ENCODE measurements at places on chromosomes 11 and 22.

GRCh38 chr11:37710031-37710430, 1112.0 kb upstream of the RAG2 start:
- DNase-seq, result no peak

DNA sequence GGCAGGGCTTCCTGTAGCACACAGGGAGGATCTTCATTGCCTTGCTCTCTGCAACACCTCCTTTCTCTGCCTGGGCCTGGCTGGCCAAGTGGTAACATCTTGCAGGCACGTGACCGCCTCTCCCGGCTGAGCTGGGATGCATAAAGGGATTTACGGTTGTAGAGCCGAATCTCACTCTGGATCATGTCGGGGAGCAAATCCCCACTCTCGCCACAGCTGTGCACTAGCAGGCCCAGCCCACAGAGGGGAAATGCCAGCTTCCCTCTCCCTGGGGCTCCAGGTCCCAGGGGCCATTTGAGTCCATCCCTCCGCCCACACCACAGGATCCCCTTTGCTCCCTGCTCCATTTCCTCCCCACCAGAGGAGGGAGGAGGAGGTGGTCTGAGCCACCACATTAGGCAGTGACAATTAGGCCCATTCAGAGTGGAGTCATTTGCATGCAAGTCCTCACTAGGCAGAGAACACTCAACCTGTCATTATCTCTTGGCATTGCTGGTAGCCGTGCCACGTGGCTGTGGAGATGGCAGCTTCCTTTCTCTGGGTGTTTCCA, 196.7 kb downstream of the DSCAML1 start:
- DNase-seq, result no peak

DNA sequence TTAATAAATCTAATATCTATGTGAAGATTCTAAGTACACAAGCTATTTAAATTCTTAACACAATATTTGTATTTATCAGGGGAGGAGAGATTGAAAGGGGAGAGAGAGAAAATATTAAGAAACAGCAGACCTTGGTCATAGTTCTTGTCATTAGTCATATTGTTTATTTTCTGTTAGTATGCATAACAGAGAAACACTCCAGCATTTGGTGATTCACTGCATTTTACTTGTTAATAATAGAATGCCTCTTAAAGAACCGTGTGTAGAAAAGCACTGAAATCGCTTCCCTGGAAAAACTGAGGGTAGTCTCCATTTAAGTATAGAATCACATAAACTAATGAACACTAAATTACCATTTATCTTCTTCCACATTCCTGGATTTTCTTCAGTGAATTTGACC, 122.7 kb upstream of the TRPC6 start:
- DNase-seq, result no peak

DNA sequence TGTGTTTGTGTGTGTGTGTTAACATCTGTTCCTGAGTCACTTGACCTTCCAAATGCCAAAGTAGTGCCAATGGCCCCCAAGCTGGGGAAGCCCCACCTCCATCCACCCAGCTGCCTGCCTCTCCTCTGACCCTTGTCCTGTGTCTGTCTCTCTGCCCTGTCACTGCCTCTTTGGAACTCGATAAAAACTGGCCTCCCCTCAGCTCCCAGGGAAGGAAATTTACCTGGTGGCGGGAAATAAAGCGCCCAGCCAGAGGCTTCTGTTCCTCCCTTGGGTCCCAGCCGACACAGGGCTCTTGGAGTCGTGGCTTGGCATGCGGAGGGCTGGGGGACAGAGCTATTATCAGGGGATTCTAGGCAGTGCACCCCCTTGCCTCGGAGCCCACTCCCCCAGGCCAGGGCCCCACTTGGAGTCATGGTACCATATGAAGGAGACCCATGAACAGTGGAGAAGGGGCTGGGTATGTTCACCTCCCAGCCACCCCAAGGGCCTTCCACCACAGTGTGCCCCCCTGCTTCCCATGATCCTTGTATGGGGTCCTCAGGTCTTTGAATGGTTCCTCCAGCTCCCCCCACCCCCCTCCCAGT, 6.2 kb downstream of the KCNC1 start:
- no peak for DNase-seq
